Panc1 (cell line): ENCODE measurements at places on chromosomes 12 and 14. TPM values are rescaled to one million over a fixed set of nuclear protein-coding genes. Genes with fewer than 3 reads are reported as not detected.

DNA sequence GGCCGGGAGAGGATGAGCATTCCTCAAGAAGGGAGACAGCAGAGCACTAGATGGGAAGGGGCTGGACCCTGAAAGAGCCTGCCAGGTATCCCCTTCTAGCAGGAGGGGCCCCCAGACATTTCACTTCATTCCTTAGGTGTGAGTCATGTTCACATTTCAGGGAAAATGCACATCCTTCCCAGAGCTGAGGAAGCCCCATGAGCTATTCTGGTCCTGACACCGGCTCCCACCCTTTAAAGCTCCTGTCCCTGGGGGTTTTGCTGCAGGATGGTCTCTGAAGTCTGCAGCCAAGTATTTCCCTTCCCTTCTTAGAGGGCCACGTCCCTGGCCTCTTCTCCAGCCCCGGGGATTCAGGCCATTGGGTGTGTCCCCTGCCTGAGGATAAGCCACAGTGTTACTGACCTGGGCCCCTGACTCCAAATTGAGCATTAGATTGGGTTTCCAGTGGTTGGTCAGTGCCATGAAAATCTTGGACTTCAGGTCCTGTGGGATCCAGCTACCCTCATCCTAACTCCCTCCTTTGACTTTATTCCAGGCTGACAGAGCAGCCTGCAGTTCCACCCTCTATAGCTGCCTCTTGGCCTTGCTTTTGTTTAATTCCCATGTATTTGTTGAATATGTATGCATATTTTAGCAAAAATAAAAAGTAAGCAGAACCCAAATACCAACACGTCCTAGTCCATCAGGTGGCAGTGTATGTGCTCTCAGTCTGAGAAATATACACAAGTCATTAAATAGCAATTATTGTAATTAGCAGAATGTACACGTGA is 267.1 kb downstream of the CACNA1C start:
- no peak for DNase-seq

DNA sequence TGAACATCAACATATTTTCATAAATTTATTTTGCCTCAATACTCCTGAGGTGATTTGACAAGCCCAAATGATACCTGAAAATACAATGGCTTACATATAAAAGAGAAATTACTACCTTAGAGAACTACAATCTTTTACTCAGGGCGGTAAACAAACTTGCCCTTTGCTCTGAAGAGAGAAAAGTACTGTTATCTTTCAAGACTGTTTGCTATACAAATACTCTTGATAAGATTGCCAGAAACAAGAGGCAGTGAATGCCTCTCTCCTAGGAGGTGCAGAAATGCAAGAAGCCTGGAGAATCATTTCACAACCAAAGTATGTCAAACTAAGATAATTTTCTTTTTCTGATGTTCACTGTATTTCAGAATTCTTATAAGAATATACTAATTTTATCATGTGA is 160.3 kb downstream of the ALX1 start:
- DNase-seq = no peak

GRCh38 chr14:98101323-98101722 is 1170.7 kb downstream of the BCL11B start:
- no peak for DNase-seq

DNA sequence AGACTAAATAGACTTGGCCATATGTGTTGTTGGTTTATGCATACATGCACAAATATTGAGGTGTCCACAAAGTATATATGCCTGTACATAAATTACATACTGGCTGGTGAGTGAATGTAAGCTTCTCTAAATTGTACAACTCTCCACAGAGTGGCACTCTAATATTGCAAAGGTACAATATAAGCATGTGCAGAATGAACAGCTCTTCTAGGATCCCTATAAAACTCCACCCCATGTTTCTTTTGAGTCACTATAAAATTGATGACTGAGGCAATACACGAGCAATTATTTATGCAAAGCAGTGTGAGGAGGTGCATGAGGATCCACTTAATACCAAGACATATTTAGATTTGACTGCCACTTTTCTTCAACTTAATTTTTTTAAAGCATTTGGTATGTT is 172.2 kb downstream of the NAV3 start:
- no peak for DNase-seq

- DNase-seq = no peak
These were observed 4.8 kb upstream of the RAB35 start for GRCh38 chr12:120121343-120121742.

GRCh38 chr12:58487255-58487654 is 433.0 kb downstream of the LRIG3 start:
- DNase-seq = no peak

- DNase-seq = no peak
These were observed 161.2 kb downstream of the KTN1 start for GRCh38 chr14:55741240-55741639.

GRCh38 chr14:101294136-101294535 is 267.2 kb upstream of the DIO3 start:
- no peak for DNase-seq

DNA sequence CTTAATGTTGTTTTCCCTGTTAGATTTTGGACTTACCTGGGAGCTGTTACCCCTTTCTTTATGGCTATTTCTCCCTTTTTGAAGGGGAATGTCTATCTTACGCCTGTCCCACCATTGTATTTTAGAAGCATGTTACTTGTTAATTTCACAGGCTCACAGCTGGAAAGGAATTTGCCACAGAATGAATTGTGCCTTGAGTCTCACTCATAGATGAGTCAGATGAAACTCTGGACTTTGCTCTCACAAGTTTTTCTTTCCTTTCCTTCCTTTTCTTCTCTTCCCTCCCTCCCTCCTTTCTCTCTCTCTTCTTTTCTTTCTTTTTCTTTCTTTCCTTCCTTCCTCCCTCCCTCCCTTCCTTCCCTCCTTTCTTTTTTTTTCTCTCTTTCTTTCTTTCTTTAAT is 9.3 kb upstream of the ATF7IP start:
- DNase-seq = no peak

DNA sequence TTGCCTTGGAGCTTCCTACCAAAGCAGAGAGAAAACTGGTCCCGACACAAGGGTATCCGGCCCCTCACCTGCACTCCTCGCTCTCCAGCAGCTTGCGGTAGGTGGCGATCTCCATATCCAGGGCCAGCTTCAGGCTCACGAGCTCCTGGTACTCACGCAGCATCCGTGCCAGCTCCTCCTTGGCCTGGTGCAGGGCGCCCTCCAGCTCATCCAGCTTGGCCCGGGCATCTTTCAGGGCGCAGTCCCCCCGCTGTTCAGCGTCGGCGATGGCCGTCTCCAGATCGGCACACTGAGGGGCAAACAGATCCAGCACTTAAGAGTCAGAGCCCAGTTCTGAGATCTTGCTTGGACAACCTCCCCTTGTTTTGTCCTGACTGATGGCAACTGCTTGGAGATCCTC is 13.7 kb downstream of the KRT72 start:
- DNase-seq = no peak

DNA sequence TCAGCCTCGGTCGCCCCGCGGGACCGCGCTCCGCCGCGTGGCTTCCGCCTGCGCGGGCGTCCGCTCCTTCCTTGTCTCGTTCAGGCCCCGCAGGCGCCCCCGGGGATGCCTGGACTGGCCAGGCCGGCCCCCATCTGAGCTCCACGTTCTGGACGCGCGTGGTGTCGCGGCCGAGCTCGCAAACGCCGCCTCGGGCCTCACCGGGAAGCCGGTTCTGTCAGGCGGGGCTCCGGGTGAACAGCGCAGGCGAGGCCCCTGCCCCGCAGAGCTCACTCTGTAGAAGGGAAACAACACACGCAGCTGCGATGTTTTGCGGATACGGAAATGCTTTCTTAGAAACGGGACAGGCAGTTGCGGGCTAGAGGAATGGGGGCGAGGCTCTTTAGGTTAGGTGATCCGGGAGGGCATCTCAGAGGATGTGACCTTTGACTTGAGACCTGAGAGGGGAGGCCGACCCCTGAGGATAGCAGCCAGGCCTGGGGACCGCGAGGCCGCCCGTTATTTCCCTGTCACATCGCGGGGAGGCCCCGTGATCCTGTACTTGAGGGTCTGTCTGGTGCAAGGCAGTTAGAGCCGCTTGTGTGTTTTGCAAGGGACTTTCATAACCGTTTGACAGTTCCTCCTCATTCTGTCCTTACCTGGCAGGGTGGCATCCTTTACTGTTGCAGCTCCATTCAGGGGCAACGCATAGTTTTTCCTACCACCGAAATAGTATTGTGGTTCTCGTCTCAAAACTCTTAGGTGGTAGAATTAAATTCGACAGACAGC is 584 bp downstream of the VRK1 start:
- no peak for DNase-seq

DNA sequence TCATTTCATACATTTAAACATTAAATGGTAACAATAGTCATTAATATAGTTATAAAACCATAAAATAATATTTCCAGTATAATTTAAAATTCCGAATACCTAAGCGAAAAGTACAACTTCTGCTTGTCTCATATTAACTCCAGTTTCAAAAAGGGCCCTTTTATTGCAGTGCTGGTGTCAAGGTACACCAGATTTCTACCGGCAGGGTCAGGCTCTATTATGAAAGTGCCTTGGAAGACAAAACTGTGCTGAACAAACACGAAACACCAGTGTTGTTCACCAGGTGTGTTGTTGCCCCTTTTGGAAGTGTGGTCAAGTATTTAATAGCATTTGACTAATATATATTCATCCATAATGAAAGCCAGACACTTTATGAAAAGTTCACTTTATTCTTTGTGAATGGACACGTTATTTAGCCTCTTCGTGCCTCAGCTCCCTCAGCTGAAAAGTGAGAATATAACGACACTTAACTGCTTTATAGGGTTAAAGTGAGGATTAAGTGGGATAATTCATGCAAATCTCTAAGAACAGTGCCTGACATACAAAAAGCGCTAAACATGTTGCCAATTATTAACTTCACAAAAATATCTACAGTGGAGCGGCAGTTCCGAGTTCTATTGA is 20.3 kb upstream of the GNS start:
- no peak for DNase-seq

DNA sequence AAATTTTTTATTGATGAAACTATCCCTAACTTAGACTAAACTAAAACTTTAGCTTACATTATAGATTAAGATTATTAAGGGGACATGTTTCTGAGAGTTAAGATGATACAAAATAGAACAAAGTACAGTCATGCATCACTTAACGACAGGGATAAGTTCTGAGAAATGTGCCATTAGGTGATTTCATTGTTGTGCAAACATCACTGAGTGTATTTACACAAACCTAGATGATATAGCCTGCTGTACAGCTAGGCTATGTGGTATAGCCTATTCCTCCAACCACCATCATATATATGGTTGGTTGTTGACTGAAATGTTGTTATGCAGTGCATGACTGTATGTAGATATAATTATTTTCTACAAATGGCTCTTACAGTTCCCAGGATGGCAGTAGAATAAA is 46.5 kb downstream of the ATP6V1D start:
- no peak for DNase-seq

GRCh38 chr12:12474471-12474928 is 88.2 kb downstream of the DUSP16 start:
- no peak for DNase-seq

GRCh38 chr14:67695394-67695949 is at the start of gene RDH11:
Gene RDH11 (minus strand): TSS chr14:67695764. CDS start chr14:67695703, 61 bp downstream.
- DNase-seq = no peak

OS9 gene
- 186 TPM for total RNA-seq

NEUROD4 gene
- not detected for total RNA-seq

KERA gene
- not detected for total RNA-seq

RAD9B gene
- 0.98 TPM for total RNA-seq

NKX2-1 gene
- total RNA-seq = 0.13 TPM

NFATC4 gene
- total RNA-seq = 0.36 TPM

OAS1 gene
- 4.5 TPM for total RNA-seq

ANKRD33 gene
- total RNA-seq = 0.21 TPM

NT5DC3 gene
- 24.9 TPM for total RNA-seq
